NCI-H524 treated with DMSO at 0.1 percent for 48 hours (cell line): ENCODE measurements at places on chromosomes 13 and 19.

GRCh38 chr19:38216785-38217641 is 7.0 kb downstream of the DPF1 start:
- DNase-seq, result no peak

DNA sequence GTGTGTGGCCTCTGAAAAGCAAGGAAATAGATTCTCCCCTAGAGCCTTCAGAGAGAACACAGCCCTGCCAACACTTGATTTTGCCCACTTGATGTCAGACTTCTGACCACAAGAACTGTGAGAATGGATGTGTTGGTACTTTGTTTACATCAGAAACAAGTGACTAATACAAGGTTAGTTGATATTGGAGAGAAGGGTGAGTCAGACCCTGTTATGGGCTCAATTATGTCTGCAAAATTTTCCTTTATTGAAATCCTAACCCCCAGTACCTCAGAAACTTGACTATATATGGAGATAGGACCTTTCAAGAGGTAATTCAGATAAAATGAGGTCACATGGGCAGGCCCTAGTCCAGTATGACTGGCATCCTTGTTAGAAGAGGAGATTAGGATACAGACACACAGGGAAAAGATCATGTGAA is 226.7 kb downstream of the RFC3 start:
- DNase-seq, result no peak

DNA sequence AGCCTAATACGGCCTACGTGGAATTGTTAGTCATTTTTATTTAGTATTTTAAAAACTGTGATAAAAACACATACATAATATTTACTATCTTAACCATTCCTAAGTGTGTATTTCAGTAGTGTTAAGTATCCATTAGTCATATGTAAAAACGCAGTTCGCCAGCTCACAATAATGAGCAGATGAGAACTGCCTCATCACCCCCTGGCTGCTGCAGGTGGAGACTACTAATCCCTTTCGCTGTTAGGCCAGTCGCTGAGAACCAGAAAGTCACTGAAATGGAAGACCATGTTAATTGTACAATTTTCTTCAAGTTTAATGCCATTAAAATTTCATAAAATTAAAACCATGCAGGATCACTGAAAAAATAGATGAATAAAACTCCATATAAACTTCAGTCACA is 1.6 kb downstream of the ESD start:
- no peak for DNase-seq

DNA sequence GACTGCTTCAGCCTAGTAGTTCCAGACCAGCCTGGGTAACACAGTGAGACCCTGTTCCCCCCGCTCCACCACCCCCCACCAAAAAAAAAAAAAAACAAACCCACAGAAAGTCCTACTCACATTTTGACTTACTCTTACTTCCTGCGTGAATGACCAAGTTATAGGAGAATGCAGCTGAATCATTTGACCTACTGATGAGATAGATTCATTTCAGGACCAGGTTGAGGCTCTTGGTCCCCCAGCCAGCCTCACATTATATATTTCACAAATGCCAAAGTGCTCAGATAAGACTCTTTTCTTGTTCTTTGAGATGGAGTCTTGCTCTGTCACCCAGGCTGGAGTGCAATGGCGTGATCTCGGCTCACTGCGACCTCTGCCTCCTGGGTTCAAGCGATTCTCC is 70.2 kb downstream of the KLF5 start:
- DNase-seq, result no peak

GRCh38 chr13:91017031-91017668 is 330.3 kb upstream of the MIR17HG start:
- peak; percentile 17 for DNase-seq

- no peak for DNase-seq
Observed at GRCh38 chr13:66915596-66916185, 314.4 kb downstream of the PCDH9 start.

DNA sequence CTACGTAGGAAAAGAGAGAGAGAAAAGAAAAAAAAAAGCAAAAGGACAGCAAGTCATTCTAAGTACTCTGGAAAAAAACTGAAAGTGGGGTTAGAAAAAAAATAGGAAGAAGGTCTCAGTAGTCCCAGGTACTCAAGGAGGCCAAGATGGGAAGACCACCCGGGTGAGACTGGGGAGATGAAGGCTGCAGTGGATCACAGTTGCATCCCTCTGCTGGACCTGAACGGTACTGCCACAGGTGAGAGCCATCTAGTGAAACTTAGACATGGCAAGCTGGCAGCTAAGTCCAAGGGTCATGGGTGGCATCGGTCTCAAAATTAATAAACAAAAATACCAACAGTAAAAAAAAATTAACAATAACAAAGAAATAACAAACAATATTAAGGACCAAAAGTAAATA is 41.0 kb upstream of the ZNF91 start:
- no peak for DNase-seq

GRCh38 chr13:109834973-109835720 is 48.8 kb upstream of the IRS2 start:
- DNase-seq, result peak; percentile 15

DNA sequence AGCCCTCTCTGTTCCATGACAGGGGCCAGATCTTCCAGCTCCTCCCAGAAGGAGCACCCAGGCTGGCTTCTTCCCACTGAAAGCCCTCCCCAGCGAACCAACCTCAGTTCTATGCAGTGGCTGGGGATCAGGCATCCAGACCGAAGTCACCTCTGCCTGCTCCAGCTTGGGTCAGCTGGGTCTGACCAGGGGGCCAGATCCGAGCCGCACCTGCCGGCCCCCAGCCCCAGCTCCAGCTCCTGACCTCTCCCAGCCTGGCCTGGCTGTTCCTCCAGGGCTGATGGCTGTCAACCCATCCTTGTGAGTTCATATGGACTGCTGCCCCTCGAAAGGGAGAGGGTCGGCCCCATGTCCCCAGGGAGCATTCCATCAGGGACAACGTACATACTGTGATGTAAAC is 8.0 kb downstream of the TSSK6 start:
- DNase-seq, result no peak

GRCh38 chr13:112032186-112032993 is 34.6 kb upstream of the SOX1 start:
- no peak for DNase-seq

DNA sequence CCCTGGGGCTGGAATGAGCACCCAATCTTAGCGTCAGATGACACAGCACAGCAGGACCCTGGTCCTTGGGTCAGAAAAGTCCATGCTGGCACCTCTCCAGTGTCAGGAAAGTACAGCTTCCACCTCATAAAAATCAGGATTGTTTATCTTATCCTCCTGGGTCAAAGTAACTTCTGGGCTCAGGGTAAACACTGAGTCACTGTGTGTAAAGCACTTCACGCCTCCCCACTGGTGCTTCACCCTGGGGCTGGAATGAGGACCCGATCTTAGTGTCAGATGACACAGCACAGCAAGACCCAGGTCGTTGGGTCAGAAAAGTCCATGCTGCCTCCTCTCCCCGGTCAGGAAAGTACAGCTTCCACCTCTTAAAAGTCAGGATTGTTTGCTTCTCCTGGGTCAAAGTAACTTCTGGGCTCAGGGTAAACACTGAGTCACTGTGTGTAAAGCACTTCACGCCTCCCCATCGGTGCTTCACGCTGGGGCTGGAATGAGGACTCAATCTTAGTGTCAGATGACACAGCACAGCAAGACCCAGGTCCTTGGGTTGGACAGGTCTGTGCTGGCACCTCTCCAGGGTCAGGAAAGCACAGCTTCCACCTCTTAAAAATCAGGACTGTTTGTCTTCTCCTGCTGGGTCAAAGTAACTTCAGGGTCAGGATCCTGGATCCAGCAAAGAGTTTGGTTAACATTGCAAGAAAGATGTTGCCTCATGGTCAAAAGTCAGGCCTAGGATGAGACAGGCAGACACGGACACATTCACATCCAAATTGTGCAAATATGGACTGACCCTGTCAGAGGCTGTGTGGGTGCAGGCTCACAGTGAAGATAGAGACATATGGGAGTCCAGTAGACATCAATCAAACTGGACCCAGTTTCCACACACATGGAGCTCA is 39.2 kb upstream of the CYP2A7 start:
- DNase-seq, result no peak

DNA sequence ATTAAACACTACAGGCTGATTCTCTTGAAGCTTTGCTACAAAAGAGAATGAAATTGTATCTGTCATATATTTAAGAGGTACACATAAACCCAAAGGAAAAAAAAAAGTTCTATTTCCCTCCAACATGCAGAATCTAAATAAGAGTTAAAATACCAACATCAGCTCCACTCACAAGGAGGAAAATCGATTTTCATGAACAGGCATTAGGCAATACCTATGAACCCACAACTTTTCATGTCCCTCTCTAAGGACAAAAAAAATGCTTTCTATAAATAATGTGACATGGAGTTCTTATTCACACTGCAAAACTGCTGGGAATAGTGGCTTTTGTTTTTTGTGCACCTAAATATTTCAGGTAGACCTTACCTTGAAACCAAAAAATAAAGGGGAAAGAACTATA is 192.5 kb downstream of the KLF12 start:
- DNase-seq, result no peak

- no peak for DNase-seq
Observed at GRCh38 chr13:113357529-113357928, 6.4 kb downstream of the GRTP1 start.

DNA sequence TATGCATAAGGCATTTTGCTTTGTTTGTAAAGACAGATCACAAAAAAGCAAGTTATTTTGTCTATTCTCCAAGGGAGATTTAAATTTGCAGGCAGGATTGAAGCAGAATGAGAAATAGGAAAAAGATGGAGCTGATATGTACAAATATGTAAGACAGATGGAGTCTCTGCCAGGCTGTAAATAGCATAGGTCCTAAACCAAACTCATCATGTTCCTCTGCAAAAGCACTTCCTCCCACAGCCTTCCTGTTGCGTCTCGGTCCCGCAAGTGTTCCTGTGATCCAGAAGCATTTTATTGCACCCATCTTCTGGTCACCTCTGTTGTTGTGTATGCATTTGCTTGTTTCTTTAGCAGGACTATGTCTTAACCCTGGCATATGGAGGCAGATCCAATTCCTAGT is 95.7 kb upstream of the CLDN10 start:
- no peak for DNase-seq

- no peak for DNase-seq
Observed at GRCh38 chr19:40597329-40597838, 3.8 kb upstream of the LTBP4 start.

DNA sequence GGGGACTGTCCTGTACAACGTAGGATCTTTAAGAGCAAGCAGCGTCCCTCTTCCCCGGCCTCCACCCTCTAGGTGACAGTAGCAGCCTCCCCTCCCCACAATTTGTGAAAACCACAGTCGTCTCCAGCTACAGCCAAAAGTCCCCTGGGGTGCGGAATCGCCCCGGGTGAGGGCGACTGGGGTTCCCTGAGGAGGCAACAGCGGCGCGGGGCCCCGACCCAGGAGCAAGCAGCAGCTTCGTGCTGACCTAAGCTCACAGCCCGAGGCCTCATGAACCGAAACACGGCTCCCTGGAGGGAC is 322 bp downstream of the ZNF558 start:
- no peak for DNase-seq

GRCh38 chr19:6587998-6588507 is 2.9 kb downstream of the CD70 start:
- no peak for DNase-seq

GRCh38 chr13:25874907-25875306 is 176.9 kb downstream of the SHISA2 start:
- no peak for DNase-seq

GRCh38 chr19:55166530-55167268 is at the start of gene DNAAF3:
TSS of gene DNAAF3 (minus strand) at chr19:55166613. CDS start at chr19:55166413, 200 bp downstream.
- peak; percentile 85 for DNase-seq

GRCh38 chr13:53198736-53199135 is 170.1 kb downstream of the OLFM4 start:
- no peak for DNase-seq

- no peak for DNase-seq
Observed at GRCh38 chr19:814152-815078, 7.3 kb downstream of the PLPPR3 start.

DNA sequence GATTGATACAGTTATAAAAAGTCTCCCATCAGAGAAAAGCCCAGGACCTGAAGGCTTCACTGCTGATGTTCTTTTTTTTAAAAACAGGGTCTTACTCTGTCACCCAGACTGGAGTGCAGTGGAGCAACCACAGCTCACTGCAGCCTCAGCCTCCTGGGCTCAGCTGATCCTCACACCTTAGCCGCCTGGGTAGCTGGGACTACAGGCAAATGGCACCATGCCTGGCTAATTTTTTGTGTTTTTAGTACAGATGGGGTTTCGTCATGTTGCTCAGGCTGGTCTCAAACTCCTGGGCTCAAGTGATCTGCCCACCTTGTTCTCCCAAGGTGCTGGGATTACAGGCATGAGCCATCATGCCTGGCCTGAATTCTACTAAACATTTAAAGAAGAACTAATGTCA is 33.1 kb downstream of the TEX29 start:
- no peak for DNase-seq

- peak; percentile 86 for DNase-seq
Observed at GRCh38 chr13:95226476-95226875, 74.8 kb downstream of the ABCC4 start.

- no peak for DNase-seq
Observed at GRCh38 chr13:111625526-111626315, 305.3 kb downstream of the TEX29 start.

GRCh38 chr13:54165581-54166215 is 1137.1 kb downstream of the OLFM4 start:
- no peak for DNase-seq

- peak; percentile 43 for DNase-seq
Observed at GRCh38 chr13:23921451-23921888, 24.2 kb upstream of the C1QTNF9B start.

DNA sequence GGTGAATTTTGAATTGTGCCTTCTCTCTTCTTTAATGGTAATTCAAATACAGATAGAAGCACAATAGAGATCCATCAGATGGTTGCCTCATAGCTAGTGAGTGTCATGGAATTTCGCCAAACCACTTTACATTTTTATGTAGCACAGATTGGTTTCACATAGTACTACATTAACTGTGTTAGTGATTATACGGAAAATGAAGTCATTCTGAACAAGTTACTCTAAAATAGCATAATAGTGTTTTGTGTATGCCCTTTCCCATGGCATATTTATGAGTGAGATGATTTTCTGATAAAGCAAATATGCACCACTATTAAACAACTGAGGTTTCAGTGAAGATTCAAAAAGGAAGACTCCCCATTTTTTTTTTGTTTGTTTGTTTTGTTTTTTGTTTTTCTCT is 1623.5 kb downstream of the PCDH9 start:
- DNase-seq, result no peak

GRCh38 chr13:39245688-39246087 is 207.4 kb downstream of the NHLRC3 start:
- no peak for DNase-seq
